Stimulated activated CD4-positive, alpha-beta T cell treated with anti-CD3 and anti-CD28 coated beads, Interleukin-1b, Interleukin-23, amount 100 ng/mL, for 24 hours (primary cell): ENCODE measurements at places on chromosomes 5 and 9.

GRCh38 chr5:135317286-135317685, 81.7 kb downstream of the MACROH2A1 start:
- no peak for DNase-seq

DNA sequence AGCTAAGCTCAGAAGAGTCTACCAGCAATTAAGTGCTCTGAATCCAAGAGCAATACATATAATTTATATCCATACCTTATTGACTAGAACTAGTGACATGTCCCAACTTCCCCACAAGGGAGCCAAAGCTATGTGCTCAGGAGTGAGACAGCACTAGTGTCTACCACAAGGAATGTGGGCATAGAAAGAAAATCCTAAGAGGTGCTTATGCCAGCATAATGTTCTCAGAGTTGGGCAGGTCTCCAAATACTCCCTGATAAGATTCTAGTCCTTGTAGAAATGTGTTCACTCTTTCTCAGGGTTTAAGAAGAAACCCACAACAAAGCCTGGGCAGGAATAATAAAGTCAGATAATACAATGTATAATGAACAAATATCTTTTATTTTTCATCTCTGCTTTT, 275.1 kb downstream of the BRINP1 start:
- no peak for DNase-seq

DNA sequence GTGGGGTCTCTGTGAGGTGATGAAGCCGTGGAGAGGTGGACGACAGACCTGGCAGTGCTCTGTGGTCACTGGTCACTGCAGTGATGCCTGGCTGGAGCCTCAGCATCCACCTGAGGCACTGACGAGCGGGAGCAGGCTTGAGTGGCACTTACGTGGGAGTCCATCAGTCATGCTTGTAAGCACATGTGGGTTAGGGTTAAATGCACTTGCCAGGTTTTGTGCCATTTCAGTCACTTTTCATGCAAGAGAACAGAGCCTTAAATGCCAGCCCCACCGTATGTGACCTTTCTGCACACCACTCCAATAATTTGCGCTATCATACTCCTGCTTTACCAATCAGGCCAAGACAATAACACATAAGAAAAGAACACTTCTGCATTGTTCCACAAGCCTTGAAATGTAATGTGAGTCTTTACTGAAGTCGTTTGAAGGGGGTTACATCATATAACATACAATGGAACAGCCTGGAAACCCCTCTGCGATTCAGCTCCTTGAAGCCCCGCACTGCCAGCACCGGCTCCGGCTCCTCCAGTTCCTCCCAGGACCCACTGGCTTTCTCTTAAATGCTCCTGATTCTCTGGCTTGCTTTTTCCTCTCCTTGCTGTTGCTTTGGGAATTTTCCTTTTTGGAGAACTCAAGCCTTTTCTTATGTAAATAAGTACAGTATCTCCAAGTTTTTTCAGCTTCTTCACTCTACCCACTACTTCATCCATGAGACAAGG, 59.4 kb upstream of the CTXN3 start:
- no peak for DNase-seq

GRCh38 chr5:115330830-115331229, 34.4 kb upstream of the CCDC112 start:
- DNase-seq: no peak

- no peak for DNase-seq
These were observed 18.3 kb downstream of the DOCK2 start for GRCh38 chr5:169655353-169655752.

DNA sequence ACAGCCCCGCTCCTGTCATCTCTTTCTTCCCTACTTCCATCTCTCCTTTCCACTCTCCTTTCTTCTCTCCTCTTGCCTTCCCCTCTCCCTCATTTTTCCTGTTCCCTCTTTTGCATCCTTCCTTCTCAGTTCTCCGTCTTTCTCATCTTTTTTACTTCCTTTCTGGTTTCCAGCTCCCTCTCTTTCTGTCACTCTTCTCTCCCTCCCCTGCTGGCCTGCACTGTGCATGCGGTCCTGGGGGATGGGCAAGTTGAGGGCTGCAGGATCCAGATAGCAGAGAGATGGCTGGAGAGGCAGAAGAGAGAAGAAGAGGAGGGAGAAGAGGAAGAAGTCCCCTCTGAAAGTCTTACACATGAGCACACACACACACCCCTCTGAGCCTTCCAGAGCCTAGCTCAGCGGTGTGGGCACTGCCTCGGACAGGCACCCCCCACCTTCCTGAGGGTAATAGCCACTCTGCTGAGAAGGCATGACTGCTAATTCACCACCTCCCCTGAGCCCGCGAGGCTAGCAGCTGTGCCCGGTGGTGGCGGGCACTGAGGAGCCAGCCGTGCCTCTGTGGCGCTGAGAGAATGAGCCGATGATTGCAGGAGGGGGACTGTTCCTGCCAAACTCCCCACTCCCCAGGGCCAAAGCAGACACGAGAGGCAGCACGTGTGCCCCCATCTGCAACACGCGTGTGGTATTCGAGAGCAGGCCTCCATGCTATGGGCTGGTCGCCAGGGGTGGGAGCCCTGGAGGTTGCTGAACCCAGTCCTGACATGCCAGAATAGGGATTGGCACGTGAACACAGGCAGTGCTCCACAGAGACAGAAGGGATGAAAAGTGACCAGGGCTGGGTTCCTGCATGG, 3.7 kb upstream of the CAMK2A start:
- DNase-seq: no peak

DNA sequence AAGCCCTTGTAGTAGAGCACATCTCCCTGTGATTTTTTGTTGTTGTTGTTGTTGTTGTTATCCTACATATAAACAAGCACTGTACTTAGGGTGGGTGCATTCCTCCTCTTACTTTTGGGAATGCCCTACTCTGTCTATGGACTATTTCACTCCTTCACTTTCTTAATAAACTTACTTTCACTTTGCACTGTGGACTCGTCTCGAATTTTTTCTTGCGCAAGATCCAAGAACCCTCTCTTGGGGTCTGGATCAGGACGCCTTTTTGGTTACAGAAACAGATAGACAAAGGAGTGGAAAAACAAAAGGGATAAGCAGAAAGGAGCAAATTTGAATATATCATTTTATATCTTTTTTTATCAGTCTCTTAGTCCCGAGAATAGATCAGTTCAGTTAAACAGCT, 14.4 kb upstream of the PAIP1 start:
- no peak for DNase-seq
